ENCODE measurements at places on chromosomes 1 and 21.

GRCh38 chr1:232355162-232356006, 274.5 kb downstream of the SIPA1L2 start:
- no peak for DNase-seq

GRCh38 chr21:21740207-21740606, 742.0 kb downstream of the NCAM2 start:
- no peak for DNase-seq

DNA sequence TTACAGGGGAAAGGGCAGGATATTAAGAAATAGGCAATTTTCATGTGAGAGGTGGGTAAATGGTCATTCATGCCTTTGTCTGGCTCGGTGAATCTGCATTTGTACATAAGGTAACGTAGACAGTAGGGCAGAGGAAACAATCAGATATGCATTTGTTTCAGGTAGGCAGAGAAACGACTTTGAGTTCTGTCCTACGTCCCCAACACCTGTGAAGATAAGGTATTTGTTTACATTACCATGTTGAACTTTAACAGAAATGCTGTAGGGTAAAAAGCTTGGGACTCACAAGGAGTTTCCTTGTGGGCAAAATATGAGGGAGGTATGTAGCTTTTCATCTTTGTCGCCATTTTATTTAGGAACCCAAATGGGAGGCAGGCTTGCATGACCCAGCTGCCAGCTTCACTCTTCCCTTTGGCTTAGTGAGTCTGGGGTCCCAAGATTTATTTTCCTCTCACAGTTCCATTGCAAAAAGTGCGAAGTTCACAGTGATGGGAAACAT, 31.4 kb downstream of the B3GALT5 start:
- no peak for DNase-seq

DNA sequence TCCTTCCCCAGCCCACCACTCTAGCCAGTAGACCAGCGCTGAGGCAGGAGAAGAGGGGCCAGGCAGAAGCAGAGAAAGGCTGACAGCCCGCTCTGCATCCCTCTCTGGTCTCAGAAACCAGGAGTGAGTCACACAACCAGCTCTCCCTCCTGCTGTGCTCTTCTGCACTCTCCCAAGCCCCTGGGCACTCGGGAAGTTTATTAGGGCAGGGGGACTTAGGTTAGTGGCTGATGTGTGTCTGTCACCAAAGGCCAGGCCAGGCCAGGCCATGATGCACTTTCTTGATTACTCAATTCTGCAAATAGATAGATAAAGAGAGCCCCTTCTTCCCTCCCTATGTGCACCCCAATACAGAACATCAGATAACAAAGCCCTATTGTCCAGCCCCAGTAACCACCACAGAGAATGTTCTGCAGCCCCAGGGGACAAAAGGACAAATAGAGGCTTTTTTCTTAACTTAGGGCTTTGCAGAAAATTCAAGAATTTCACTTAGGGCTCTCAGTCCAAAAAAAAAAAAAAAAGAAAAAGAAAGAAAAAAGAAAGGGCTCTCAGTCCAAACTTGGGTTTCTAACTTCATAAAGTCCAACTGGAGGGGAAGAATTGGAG, 52.9 kb upstream of the CNTN2 start:
- DNase-seq: no peak

GRCh38 chr1:50181027-50181663, 72.4 kb downstream of the ELAVL4 start:
- DNase-seq: peak; percentile 42

- no peak for DNase-seq
Observed at GRCh38 chr1:3000214-3000613, 21.1 kb upstream of the ACTRT2 start.

GRCh38 chr1:173295995-173296394, 88.9 kb upstream of the TNFSF4 start:
- DNase-seq: no peak

DNA sequence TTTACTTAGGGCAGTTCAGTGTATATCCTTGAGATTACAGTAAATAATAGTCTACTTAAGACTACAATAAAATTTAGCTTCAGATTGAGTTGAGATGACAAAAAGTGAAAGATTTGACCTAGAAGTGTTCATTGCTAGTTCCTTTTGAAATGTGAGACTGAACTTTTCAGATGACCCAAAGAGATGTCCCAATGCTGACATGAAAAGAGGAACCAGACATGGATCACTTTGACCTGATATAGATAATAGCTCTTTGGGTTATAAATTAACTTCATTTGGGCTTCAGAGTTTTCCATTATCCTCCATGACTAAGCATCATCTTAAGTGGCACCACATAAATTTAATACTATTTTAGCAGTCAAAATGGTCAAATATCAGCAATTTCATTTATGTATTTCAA, 25.7 kb upstream of the OR10J5 start:
- DNase-seq: no peak

DNA sequence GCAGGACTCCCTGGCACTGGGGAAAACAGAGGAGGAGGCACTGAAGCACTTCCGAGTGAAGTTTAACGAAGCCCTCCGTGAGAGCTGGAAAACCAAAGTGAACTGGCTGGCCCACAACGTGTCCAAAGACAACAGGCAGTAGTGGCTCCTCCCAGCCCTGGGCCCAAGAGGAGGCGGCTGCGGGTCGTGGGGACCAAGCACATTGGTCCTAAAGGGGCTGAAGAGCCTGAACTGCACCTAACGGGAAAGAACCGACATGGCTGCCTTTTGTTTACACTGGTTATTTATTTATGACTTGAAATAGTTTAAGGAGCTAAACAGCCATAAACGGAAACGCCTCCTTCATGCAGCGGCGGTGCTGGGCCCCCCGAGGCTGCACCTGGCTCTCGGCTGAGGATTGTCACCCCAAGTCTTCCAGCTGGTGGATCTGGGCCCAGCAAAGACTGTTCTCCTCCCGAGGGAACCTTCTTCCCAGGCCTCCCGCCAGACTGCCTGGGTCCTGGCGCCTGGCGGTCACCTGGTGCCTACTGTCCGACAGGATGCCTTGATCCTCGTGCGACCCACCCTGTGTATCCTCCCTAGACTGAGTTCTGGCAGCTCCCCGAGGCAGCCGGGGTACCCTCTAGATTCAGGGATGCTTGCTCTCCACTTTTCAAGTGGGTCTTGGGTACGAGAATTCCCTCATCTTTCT, 75.5 kb downstream of the PIK3CD start:
- DNase-seq: no peak

- DNase-seq: peak; percentile 80
Observed at GRCh38 chr1:212484701-212485570, 52.2 kb downstream of the NENF start.

- DNase-seq: no peak
Observed at GRCh38 chr1:231973830-231974229, 347.2 kb downstream of the DISC1 start.

- DNase-seq: no peak
Observed at GRCh38 chr1:85135392-85135798, 65.4 kb downstream of the SYDE2 start.
